ENCODE measurements at places on chromosomes 7 and 10. TPM values are rescaled to one million over a fixed set of nuclear protein-coding genes. Genes with fewer than 3 reads are reported as not detected.

COL26A1 gene
- not detected for polyA plus RNA-seq

SPDYE8 gene
- polyA plus RNA-seq, result not detected

CRHR2 gene
- polyA plus RNA-seq, result not detected

MCM10 gene
- not detected for polyA plus RNA-seq

SAMD8 gene
- 13.7 TPM for polyA plus RNA-seq

IGFBP1 gene
- polyA plus RNA-seq, result not detected

CYP2E1 gene
- not detected for polyA plus RNA-seq

TUBAL3 gene
- polyA plus RNA-seq, result not detected

NFKB2 gene
- 15.0 TPM for polyA plus RNA-seq

GATA3 gene
- not detected for polyA plus RNA-seq

Measured in CD14-positive monocyte (primary cell).